Hematopoietic multipotent progenitor cell (in vitro differentiated cells): ENCODE measurements at places on chromosomes 2 and 18. TPM values are rescaled to one million over a fixed set of nuclear protein-coding genes. Genes with fewer than 3 reads are reported as not detected.

The WNT10A gene
- total RNA-seq = 1.1 TPM

The MOB4 gene
- 13.7 TPM for total RNA-seq

The VIT gene
- total RNA-seq = not detected

The TSPYL6 gene
- under 0.01 TPM for total RNA-seq

The DCDC2C gene
- total RNA-seq = not detected

DNA sequence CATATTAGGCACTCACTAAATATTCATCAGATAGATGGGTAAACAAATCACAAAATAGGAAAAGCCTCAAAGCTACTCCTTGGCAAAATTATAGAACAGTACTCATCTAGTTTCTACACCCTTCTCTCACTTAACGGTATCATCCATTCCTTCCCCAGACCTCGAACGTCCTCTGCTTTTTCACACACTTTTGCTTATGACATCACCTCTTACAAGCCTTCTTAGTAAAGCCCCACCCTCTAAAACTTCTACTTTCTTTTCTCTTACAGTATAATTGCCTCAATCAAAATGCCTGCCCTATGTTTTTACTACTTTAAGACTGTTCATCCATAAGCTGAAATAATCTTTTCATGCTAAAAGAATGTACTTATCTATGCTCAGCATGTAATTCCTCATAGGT, 8.1 kb downstream of the CHN1 start:
- DNase-seq = no peak

- DNase-seq = no peak
These were observed 15.3 kb downstream of the STAMBP start for GRCh38 chr2:73844087-73844486.

DNA sequence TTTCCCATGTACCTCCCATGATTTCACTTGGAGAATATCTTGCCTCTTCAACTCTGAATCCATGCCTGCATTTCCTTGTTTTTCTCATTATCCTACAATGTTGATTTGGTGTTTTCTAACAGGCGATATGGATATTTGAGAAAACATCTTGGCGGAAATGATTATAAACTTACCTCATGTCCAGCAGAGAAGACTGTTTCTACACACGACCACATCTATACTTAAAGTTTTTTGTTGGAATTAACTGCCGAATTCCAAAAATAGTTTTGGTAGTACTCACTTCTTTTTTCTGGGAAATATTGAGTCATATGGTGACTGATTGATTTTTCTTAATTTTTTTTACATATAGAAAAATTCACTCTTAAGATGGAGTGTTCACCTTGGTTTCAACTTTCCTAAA, 41.4 kb upstream of the TMEFF2 start:
- no peak for DNase-seq

GRCh38 chr2:214484239-214484638, 73.4 kb downstream of the VWC2L start:
- no peak for DNase-seq

DNA sequence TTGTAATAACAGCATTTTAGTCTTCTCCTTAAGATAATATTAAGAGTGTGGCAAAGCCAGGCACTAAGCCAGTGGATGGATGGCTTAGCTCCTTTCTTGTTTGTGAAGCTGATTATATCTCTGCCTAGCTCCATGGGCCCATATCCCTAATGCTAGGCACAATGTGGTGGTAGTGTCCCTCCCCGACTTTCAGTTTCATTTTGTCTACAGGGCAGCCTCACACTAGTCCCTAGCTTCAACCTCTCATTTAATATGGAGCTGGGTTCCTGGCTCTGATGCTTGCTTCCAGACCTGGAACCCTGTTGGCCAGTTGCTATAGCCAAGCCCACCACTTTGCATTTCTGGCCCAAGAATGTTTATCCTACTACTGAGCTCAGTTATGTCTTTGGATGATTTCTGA, 437.0 kb upstream of the MEIS1 start:
- no peak for DNase-seq

- DNase-seq = no peak
These were observed 379.6 kb downstream of the FBXO15 start for GRCh38 chr18:73768043-73768442.

DNA sequence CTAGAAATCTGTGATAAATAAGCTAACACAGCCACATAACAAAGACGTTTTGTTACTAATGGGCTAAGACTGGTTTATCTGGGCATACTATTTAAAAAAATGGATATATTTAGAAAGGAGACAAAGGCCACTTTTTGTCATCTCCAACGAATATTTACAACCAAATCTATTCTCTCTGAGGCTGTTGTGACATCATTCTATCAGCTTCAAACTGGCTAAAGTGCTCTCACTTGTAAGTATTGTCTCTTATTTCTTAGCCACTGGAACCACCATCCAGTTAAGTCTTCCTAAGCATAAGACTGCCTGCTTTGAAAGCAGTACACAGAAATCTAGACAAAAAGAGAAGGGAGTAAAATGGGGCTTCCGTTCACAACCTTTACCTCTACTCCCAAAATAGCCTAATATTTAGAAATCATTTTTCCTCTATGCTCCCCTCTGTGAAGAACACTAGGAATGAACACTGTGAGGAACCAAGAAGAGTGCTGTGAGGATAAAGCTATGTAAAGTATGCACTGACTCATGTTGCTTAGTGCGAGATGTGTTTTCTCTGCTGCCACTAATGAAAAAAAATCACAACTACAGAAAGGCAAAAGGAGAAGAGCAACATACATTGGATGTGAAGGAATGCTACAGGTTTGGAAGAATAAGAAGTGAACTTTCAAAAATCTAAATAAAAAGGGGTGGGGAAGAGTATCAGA, 264.1 kb downstream of the EXOC6B start:
- no peak for DNase-seq

DNA sequence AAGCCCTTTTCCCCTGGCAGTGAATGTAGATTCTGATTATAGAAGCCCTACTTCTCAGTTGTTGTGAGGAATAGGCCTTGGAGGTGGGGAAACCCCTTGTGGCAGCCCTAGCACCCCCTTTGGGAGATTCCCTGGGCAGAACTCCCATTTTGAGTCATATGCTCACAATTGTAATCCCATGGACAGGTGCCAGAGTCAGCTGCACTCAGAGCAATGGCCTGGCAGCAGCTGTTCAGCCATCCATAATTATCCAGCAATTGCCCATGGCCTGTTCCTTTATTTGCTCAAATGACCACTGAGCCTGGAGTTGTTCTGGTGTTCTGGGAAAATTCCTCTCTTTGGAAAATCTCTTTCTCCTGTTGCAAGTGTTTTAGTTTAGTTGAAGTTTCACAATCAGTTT, 71.7 kb downstream of the PTRHD1 start:
- no peak for DNase-seq

GRCh38 chr2:214135966-214136365, 274.9 kb upstream of the VWC2L start:
- no peak for DNase-seq

DNA sequence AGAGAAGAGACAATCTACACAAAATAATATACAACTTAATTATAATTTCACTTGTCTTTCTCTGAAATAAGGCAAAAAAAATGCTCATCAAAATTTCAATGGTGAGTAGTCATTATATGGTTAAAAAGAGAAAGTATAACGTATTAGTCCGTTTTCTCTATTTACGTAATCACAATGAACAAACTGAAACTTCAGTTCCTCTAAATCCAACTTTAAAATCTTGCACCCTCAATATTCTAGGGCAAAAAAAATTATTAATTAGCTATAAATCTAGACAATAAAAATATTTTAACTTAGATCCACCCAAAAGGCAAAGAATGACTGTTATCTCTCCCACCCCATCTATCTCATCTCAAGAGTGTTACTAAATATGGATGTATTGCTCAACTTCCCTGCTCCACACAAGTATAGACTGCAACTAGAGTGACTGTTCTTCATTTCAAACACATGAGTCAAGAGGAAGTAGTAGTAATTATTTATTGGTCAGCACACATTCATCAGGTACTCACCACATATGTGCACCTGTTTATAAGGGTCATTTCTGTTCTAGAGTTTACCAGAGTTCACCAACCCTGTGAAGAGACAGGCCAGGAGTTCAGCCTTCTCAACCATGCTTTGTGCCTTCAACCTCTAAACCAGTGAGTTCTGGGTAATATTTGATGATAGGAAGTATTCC, 36.4 kb downstream of the STK39 start:
- peak; percentile 50 for DNase-seq
